A673 (cell line): ENCODE measurements at places on chromosomes 2 and 18.

GRCh38 chr2:236175548-236176150 lies 7.5 kb upstream of the GBX2 start:
- DNase-seq = no peak

GRCh38 chr2:164764996-164765395 lies 76.6 kb downstream of the COBLL1 start:
- DNase-seq = no peak

GRCh38 chr2:67462738-67463496 lies 65.8 kb downstream of the ETAA1 start:
- no peak for DNase-seq

DNA sequence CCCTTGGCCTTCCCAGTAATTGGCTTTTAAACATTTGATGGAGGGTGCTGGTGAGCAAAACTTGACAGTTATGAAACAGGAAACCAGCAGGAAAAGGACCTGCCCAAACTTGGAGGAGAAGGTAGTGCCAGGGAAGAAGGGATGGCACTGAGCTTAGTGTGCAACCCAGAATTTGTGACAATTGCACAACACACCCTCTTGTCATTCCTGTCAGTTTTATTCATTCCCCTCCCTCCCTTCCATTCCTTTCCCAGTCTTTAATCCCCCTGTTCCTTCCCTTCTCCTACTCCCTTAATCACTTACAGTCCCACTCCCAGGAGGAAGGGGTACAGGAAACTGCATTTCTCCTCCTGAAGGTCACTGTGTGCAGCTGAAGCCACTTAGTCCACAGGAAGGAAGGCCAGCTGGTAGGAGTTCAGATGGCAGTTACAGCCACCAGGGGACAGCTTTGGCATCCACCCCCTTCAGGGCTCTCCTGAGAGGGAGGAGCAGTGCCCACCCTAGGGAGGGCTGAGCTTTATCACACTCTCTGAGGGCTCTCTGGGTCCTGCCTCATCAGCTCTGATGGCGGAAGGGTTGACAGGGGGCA lies 24.0 kb upstream of the SIGLEC15 start:
- no peak for DNase-seq

DNA sequence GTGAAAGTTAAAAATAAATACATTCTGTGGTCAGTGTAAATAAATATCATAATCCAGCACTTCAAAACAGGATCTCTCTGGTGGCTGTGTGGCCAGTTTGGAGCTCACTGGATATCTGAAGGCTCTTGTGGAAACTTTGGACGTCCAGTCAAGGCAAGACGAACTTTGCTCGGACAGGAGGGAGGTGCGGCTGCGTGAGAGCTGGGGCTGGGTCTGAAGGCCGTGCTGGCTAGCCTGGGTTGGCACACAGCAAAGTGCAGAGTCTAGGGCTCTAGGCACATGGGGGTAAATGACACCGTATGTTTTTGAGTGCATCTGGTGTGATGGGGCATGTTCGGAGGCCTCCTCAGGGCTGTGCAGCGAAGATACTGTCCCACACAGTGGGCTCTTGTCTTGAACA lies 78.9 kb upstream of the TXNDC2 start:
- DNase-seq = no peak

GRCh38 chr18:13915995-13916431 lies 677 bp upstream of the MC2R start:
- no peak for DNase-seq

GRCh38 chr2:43472527-43473194 lies 123.2 kb downstream of the THADA start:
- DNase-seq = no peak

DNA sequence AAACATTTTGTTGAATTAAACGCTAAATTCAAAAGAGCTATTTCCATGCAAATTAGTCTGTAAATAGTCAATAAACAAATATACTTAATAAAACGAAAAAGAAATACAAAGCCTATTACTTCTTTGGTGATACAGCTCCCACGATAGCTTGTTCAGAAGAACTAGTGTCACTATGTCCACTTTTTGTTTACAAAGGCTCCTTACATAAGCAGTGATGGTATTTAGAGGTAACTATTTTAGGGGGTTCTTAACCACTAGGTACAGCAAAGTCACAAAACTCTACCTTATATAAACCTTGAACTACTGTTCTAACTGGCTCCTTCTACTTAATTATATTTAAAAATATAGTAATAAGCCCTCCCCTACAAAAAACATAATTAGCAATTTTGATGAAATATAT lies 21.9 kb downstream of the ALS2 start:
- DNase-seq = no peak

DNA sequence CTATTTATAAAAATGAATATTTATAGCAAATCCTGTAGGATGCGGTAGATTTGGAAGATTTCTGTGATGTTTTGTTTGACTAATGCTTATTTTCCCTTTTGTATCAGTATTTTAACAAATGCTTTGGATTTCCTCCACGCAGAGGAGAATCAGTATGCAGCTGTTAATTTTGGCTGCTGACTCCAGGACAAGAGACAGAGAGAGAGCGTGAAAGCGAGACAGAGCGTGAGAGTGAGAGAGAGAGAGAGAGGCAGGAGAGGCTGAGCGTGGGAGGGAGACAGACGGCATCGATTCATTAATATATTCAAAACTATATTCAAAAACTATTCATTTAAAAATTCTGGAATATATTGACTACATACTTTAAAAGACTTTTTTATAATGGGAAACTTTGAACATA lies 62.5 kb downstream of the RRM2 start:
- no peak for DNase-seq

DNA sequence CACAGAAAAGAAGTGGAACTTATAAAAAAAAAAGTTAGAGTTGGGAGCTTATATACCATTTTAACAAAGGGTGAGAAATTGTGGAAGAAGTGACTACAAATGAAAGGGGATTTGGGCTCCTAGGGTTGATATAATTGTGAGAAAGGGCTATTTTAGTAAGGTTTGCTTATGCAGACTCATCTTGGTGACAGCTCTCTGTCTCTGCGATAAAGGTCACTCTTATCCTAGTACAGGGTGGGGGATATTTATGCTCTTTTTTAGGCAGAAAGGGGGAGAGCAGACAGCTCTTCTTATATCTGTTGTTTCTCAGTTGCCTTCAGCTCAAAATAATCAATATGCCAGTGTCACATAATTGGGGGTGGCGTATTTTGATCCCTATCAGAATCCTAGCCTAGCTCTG lies 31.3 kb upstream of the CHMP1B start:
- no peak for DNase-seq

- no peak for DNase-seq
Measured at GRCh38 chr18:9684881-9685614, 23.1 kb upstream of the RAB31 start.

DNA sequence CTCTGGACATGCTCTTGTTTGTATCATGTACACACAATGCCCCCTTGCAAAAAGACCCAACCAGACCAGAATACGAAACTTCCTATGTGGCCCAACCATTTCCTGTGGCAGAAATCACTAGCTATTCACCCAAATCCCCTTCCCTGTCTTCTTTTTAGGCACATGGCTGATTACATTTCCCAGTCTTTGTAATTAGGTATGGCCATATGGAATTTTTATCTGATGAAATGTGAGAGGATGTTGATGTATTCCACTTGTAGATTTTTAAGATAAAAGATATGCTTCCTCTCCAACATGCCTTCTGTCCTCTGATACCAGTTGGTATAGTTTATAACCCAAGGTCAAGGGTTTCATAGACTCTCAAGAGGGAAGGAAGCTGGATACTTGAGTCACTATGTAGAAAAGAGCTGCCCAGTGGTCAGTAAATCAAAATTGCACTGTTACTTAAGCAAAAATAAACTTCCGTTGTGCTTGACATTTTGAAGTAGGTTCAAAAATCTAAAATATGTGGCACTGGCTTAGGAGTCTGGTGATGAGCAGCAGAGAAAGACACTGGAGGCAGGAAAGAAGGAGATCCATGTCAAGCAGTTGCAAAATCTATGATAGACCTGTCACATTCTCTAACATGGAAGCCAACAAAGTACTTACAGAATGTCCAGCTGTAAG lies 297.4 kb downstream of the SMAD2 start:
- DNase-seq = no peak

GRCh38 chr2:226790011-226790410 lies 9.6 kb downstream of the IRS1 start:
- no peak for DNase-seq

- no peak for DNase-seq
Measured at GRCh38 chr2:220764171-220764570, 807.9 kb downstream of the EPHA4 start.

DNA sequence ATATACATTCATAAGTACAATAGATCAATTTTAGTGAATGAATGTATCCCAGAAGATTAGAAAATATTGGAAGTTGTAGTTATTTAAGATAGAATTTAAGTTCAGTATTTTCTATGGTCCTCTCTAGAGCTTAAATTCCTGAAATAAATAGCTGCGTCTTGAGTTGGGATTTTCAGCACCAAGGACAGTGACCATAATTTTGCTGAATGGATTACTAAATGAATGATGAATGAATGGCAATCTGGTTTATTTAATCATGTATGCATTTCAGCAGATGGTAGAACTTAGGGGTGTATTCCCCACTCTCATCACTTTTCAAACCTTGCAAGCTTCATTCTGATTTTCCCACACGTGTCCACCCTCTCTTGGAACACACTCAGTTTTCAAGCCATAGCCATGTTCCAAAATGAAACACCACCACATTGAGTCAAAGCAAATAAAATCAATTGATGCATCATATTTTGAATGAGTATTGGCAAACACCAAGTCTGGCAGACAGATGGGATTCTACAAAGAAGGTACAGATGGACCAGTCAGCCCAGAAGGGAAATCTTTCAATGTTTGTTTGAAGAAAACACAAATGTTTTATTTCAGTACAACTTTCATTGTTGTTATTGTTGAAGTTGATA lies 362.2 kb upstream of the NXPH2 start:
- DNase-seq = peak; percentile 62

GRCh38 chr2:127086990-127087790 lies 19.8 kb downstream of the BIN1 start:
- DNase-seq = no peak
